ENCODE measurements at places on chromosomes 7 and 10.

DNA sequence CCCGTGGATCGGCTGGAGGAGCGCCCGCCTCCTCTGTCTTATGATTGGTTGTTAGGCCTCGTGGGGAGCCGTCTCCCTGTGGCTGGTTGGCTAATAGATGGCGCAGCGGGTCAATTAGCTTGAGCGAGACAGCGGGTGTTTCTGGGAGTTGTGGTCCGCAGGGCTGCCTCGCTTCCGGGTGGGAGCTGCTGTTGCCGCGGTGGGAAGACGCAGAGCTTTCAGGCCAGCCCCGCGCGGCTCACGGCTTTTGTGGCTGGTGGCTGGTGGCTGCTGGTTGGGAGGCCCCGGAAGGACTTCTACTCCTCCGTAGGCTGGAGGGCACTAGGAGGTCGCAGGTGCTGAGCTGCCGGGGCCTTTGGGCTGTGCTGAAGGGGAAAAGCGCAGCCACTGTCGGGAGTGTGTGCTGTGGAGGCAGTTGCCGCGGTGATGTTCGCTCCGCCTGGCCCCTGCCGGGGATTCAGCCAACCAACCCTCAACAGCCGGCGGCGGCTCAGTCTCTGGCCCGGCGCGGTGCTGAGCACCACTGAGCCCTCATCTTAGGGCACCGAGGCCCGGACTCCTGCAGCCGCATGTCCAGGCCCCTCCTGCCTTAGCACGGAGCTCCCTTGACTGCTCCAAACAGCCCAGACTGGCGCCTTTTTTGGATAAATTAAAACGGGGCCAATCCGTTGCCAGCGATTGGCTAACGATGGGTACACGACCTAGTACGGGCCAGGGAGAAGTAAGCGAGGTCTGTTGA lies 652 bp upstream of the C10orf143 start:
- peak; percentile 91 for DNase-seq

DNA sequence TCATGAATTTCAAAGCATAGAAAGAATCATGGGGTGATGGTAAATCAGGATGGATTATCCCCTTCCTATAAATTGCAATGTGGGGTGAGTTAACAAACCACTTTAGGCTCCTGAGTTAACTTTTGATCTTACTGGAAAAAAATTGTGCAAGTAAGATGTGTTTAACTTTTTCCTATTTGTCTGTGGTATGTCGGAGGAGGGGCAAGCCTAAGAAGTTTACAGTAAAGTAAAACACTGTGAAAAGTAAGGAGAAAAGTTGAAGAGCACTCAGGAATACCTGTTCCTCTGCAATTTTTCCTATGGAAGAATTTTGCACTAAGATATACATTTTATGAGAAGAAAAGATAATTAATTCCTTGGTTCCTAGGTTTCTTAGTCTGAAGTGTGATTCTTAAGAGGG lies 44.4 kb downstream of the IFIT5 start:
- DNase-seq, result no peak

DNA sequence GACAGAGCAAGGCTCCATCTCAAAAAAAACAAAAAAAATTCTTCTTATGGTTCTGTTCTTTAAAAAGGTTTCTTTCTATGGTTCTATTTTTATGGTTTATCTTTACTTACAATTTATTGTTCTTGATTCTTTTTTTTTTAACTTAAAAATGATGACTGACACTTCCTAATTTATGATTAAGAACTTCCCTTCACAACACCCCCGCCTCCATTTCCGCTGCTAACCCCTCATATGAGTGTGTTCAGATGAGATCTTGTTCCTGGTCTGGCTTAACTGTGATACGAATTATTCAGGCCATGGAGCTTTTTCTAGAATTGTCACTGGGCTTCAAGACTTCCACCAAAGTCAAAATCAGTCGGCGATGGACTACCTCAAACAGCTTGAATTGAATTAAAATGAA lies 33.9 kb downstream of the PTER start:
- peak; percentile 28 for DNase-seq

- no peak for DNase-seq
These were observed 18.9 kb downstream of the HNRNPA2B1 start for GRCh38 chr7:26181474-26182227.

GRCh38 chr10:118701529-118702323 lies 53.0 kb downstream of the CACUL1 start:
- DNase-seq, result no peak

- peak; percentile 55 for DNase-seq
These were observed 855 bp downstream of the ATP6V1F start for GRCh38 chr7:128863433-128863989.

- no peak for DNase-seq
These were observed 3.6 kb downstream of the CCDC71L start for GRCh38 chr7:106657085-106657991.

DNA sequence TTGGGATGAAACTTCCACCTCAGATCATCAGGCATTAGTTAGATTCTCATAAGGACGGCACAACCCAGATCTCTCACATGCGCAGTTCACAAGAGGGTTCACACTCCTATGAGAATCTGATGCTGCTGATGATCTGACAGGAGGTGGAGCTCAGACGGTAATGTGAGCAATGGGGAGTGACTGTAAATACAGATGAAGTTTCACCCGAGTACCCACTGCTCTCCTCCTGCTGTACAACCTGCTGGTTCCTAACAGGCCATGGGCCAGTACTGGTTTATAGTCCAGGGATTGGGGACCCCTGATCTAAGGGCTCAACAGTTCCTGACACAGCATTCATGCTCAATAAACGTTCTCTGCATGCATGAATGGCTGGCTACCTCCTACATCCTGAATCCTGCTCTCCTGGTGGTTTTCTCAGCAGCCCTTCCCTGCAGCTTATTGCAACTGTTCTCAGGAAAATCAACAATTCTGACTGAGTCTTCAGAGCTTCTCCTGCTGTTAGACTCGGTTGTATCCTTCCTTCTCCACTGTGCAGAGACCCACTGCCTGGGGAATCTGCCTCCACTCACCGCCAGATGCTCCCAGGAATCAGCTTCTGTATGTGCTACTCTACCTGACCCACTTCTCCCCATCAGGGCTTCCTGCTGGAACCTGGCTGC lies 17.4 kb downstream of the PDE6C start:
- no peak for DNase-seq

DNA sequence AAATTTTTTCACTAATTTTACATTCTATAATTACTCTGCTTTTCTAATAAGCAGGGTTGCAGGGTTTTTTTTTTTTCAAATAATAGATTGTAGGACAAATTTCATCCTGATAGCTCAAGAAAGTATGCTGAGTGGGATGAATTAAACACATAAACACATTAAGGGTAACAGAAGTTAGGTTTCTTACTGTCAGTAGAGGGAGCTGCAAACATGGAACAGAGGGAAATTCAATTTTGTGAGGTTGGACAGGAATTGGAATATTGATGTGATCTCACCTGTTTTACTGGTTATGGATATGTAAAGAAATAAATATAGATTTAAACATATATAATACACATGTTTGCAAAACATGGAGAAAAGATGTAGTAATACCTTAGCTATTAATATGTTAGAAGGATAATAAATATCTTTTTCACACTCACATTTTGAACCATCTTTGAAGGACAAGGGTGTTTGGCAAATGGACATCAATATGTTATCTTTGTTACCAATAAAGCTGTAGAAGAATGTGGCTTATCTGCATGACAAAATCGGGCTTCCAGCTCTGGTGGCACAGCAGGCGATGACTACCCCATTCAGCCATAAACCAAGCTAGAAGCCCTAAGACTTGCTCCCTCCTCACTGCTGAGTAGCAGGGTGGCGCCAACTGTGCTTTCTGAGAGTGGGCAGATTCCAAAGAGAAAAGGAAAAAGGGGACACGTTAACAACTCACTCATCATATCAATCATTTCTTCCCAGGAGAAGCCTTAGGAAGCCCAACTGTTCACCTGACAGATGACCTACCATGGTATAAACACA lies 1257.4 kb downstream of the GATA3 start:
- no peak for DNase-seq

- DNase-seq, result no peak
These were observed 19.3 kb downstream of the FRMD4A start for GRCh38 chr10:14311206-14311957.

- DNase-seq, result peak; percentile 50
These were observed 64.4 kb downstream of the BPGM start for GRCh38 chr7:134710854-134711624.

DNA sequence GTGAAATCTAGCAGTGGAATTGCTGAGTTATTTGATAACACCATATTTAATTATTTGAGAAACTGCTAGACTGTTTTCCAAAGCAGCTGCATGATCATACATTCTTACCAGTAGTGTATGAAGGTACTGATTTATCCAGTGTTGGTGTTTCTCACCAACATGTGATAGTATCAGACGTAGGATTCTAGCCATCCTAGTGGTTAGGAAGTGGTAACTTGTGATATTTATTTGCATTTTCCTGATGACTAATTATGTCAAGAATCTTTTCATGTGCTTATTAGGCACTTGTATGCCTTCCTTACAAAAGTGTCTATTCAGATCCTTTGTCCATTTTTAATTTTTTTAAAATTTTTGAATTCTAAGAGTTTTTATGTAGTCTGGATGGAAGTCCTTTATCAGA lies 54.2 kb upstream of the PLXDC2 start:
- no peak for DNase-seq

GRCh38 chr7:25926891-25927625 lies 224.9 kb upstream of the NFE2L3 start:
- no peak for DNase-seq

DNA sequence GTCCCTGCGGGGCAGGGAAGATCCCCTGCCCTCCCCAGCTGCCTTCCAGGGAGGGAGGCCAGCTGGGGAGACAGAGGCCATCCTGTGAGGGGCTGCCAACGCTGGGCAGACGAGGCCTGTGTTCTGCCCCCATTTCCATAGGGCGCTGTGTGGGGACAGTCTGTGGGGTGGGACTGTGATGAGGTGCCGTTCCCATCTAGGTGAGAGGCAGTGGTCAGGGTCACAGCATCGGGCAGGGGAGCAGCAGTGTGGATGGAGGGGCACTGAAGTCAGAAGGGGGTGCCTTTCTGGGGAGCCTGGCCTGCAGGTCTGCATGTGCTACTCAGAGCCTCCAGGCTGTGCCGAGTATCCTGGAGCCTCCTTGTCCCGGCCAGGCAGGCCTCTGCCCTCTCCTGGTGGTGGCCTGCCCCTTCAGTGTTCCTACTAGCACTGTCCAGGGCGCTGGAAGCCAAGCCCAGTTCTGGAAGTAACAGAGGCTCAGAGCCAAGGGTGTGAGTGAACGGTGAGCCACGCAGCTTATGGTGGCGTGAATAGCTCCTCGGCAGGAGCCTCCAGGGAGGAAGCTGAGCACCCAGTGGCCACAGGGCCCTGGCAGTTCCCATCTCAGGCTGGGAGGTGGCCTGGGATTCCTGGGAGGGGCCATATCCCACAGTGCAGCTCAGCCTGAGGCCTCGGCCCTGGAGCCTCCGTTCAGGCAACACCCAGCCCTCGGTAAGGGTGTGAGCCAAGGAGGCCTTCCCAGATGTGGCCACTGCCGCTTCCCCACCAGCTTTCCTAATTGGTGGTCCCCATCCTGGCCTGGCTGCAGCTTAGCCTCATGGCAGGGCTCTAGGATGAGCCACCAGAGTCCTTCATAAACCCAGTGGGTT lies 23.3 kb upstream of the CSGALNACT2 start:
- no peak for DNase-seq

Measured in stimulated activated CD4-positive, alpha-beta T cell treated with anti-CD3 and anti-CD28 coated beads, Interleukin-2, amount 100 ng/mL, for 24 hours (primary cell).